Spinal cord (tissue), 10 donors: ENCODE measurements at places on chromosomes 3 and 15. TPM values are rescaled to one million over a fixed set of nuclear protein-coding genes. Genes with fewer than 3 reads are reported as not detected.

- DNase-seq: no peak
These were observed 51.0 kb downstream of the EOMES start for GRCh38 chr3:27671101-27671500.

DNA sequence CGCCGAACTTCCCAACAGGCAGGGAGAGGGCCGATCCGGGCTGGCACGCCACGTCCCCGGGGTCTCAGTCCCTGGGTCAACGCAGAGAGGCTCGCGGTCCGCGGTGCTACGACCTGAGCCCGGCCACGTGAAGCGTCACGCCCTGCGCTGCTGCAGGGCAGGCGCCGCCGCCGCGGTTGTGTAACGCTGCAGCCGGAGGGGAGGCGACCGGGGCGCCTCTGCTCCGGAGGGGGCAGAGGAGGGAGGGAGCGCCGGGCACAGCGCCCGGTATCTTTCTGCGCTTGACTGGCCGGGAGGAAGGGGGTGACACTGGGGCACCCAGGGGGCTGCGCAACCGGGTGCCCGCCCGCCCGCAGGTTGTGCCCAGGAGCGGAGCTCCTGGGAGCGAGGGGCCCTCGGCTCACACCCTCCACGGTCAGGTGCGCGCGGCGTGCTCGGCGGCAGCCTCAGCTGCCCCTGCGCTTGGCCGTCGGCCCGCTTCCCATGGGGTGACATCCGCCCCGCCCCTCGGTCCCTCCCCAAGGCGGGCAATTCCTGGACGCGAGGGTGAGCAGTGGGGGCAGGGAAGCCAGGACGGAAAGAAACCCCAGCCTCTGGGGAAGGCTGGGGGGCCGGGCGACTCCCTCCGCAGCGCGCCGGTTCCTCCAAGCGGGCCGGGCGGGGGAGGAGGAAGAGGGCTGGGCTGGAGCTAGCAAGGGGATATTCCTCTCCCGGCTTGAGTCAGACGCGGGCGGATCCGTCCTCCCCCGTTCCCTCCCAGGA, 852 bp upstream of the BHLHE40 start:
- no peak for DNase-seq

- peak; percentile 72 for DNase-seq
These were observed 406.6 kb upstream of the DPPA4 start for GRCh38 chr3:109743981-109744380.

FBXW12 gene
- total RNA-seq: 0.99 TPM

CAMP gene
- 17.2 TPM for total RNA-seq
